Activated naive CD8-positive, alpha-beta T cell treated with anti-CD3 and anti-CD28 coated beads, Interleukin-2, amount 50 U/mL, for 16 hours (primary cell): ENCODE measurements at places on chromosomes 7 and 10.

GRCh38 chr10:112917681-112918080 lies 32.4 kb upstream of the TCF7L2 start:
- no peak for DNase-seq

- DNase-seq: no peak
Observed at GRCh38 chr10:128063736-128064107, 62.5 kb downstream of the MKI67 start.

- no peak for DNase-seq
Observed at GRCh38 chr10:57102236-57102635, 741.2 kb upstream of the ZWINT start.

DNA sequence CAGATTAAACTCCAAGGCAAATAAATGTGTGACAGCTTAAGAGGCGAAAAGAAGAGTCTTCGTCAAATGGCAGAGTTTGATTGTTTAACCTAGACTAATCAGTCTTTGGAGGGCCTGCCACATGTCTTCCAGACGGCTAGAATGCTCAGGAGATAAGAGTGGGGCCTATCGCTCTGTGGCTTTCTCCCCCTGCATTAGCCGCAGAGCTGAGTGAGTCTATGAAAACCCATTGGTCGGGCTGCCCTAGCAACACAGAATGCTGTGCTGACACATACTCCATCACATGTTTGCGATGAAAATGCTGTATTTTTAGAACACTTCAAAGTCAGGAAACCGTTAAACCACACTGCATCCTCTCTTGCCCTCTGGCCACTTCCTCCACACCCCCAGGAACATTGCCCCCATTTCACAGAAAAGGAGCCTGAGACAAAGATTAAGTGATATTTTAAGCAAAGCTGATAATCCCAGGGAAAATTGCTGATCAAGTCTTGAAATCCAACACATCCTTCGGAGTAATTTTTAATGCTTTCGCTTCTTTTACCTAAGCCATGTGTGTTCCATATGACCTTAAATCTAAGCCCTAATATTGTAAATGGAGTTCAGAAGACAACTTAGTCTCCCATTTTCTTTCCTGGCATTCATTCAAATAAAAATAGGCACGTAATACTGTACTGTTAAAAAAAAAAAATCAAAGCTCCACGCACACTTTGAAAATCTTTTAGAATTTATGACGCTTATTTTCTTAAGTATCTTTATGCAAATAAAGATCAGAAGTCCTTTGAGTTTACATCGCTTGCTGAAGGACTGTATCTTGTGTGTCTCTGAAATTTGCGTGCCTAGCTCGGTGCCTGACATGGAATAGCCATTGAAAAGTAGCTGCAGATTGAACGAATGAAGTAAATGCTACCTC lies 161.2 kb downstream of the CELF2 start:
- DNase-seq: peak; percentile 44

DNA sequence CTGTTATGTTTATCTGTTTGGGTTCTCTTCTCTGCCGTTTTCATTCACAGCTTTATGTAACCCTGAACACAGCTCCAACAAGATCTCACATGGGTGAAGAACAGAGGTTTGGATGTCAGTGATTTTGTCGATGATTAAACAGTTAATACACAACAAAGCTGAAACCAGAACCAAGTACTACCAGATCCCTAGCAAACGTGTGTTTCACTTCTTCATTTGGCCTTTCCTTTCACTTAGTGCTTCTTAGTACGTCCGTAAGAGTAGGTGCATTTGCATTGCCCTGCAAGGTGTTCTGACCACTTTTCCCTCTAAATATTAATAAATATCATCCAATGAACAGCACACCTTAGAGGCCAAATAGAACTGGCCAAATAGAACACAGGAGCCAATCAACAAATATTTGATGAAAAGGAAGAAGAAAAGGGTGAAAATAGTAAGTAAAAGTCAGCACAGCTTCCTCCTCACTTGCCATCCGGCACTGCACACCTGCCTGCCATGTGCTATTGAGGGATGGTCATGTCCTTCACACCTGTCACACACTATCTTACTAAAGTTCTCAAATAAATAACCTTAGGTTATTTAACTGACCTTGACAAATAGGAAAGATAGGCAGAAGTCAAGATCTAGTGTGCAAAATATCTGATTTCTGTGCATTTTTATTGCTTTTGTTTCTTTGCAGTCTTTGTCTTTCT lies 252.6 kb upstream of the ANKRD30A start:
- no peak for DNase-seq

GRCh38 chr7:116583653-116584052 lies 58.8 kb downstream of the CAV1 start:
- no peak for DNase-seq

DNA sequence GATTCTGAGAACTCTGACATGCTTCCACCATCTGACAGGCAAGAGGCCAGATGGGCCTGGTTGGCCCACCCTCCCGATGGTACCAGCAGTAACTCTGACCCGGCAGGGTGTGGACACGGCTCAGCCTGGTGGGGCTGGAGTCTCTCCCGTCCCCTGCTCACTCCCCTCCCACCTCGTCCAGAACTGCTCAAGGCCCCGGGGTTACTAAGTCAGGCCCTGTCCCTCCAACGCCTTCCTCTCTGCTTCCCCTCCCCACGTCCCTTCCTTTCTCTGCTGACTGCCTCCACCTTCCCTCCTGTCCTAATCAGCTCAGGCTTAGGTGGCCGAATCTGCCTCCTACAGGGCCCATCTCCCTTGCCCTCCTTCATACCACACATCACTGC lies 12.5 kb downstream of the CALML5 start:
- no peak for DNase-seq

- DNase-seq: no peak
Observed at GRCh38 chr7:129502708-129503685, 666 bp downstream of the SMKR1 start.

DNA sequence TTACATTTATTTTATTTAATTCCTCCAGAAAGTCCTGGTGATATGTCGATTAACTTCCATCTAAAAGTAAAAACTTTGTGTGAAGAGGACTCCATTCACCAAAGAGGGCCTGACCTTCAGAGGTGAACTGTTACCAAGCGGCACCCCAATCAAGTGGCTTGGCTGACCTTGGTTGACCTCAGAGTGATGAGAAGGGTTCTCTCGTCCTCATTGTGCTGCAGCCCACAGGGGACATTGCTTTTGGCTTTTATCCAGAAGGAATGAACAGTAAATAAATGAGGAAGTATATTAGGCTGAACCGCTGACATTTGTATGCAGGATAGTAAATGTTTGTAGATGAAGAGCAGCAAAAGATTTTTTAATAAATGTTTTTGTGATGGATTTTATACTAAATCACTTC lies 172.4 kb upstream of the MKI67 start:
- DNase-seq: no peak

DNA sequence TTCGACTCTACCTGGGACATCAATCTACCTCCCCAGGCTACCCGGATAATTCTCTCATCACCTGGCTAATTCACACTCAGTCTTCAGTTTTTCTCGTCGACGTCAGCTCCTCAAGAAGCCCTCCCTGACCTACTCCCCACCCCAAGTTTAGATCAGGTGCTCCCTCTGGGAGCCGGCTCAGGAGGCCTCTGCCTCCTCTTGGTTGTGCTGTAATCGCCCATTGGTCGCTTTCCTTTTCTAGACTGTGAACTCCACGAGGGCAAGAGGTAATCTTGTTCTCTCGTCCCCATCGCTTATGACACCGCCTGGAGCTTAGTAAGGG lies 461 bp upstream of the WIPF3 start:
- no peak for DNase-seq

DNA sequence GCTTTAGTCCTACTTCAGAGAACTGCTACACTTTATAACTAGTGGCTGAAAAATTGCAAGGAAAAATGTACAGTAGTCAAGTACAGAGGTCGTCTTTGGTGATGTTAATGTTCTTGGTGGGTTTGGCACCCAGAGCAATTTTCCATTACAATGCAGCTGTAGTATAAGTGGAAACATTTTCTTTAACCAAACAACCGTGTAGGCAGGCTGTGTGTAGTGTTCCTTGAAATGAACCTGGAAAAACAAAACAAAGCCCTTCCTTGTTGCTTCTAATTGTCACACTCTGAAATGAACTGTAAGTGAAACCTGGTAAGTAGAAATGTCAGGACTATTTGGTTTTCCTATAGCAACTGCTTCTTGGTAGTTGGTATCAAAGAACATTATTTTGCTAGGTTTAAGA lies 256.9 kb downstream of the MDFIC start:
- no peak for DNase-seq

DNA sequence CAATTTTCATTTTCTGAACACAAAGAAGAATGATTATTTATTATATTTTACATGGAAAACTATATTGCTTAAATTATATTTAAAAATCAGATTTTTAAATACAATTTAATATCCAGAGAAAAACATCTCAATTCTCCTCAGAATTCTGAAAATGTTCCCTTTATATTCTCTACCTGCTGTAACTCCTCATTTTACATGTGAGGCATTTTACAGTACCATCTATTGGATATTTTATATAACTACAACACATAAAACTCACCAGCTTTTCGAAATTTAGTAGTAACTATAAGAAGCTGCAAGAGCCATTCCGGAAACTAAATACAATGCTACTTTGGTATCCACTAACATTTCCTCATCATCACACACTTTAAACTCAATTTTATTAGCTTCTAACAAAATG lies 264.6 kb downstream of the DGKB start:
- DNase-seq: no peak

- DNase-seq: no peak
Observed at GRCh38 chr10:75877877-75878276, 446.5 kb downstream of the LRMDA start.
